ENCODE measurements at places on chromosomes 2 and 18.

GRCh38 chr18:65753520-65753919 is 2.7 kb downstream of the CDH7 start:
- no peak for DNase-seq

- no peak for DNase-seq
These were observed 2.2 kb downstream of the STAMBP start for GRCh38 chr2:73830871-73831401.

GRCh38 chr2:217573571-217573970 is 429.2 kb downstream of the TNS1 start:
- DNase-seq: no peak

DNA sequence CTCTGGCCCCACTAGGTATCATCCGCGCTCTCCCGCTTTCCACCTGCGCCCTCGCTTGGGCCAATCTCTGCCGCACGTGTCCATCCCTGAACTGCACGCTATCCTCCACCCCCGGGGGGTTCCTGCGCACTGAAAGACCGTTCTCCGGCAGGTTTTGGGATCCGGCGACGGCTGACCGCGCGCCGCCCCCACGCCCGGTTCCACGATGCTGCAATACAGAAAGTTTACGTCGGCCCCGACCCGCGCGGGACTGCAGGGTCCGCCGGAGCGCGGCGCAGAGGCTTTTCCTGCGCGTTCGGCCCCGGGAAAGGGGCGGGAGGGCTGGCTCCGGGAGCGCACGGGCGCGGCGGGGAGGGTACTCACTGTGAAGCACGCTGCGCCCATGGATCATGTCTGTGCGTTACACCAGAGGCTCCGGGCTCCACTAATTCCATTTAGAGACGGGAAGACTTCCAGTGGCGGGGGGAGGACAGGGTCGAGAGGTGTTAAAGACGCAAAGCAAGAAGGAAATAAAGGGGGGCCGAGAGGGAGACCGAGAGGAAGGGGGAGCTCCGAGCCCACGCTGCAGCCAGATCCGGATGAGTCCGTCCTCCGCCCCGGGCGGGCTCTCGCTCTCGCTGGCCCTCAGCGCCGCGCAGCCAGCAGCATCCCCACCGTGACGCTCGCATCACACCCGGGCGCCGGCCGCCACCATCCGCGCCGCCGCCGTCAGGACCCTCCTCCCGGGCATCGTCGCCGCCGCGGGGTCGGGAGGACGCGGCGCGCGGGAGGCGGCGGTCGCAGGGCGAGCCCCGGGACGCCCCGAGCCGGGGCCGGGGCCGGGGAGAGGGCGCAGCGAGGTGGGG is 664 bp downstream of the NETO1 start:
- no peak for DNase-seq

- DNase-seq: no peak
These were observed 8.1 kb upstream of the WIPF1 start for GRCh38 chr2:174605687-174606086.

DNA sequence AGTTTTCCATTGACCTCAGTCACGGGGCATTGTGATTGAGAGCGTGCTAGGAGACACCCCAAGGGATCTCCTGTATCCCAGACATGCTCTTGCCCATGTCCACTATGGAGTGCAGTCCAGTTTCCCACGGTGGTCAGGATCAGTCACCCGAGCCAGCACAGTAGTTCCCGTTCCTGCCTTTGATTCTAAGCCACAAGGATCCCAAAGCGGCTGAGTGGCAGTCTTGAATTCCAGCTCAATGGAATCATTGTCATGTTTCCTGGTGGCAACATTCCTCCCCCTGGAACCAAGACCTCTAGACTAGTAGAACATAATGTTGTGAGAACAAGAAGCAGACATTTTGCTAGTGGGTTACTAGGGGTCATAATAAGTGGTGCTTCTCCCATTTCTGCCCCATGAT is 154.3 kb downstream of the SEPTIN10 start:
- no peak for DNase-seq

DNA sequence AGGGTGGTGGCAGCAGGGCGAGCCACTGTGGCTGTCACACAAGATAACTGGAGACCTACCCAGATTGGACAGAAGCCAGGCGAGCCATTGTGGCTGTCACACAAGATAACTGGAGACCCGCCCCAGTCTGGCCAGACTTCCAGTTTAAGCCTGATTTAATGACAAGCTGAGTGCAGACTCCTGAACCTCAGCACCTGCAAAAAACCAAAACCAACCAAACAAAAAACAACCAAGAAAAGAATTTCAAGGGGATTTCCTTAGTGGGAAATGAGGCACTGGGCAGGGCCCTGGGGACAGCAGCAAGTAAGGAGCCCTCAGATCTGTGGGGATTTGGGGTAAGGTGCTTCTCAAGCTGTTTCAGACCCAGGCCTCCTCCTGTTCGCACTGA is 95.2 kb upstream of the BOD1L2 start:
- DNase-seq: no peak

- DNase-seq: no peak
These were observed 542.8 kb downstream of the IRS1 start for GRCh38 chr2:226256709-226257376.

- DNase-seq: no peak
These were observed 80.5 kb upstream of the CYP1B1 start for GRCh38 chr2:38156436-38156835.

- DNase-seq: no peak
These were observed 8.5 kb upstream of the STK39 start for GRCh38 chr2:168255866-168256265.

GRCh38 chr2:149000158-149000938 is 38.2 kb upstream of the LYPD6B start:
- DNase-seq: no peak

GRCh38 chr2:105760191-105760590 is 15.5 kb downstream of the NCK2 start:
- no peak for DNase-seq

DNA sequence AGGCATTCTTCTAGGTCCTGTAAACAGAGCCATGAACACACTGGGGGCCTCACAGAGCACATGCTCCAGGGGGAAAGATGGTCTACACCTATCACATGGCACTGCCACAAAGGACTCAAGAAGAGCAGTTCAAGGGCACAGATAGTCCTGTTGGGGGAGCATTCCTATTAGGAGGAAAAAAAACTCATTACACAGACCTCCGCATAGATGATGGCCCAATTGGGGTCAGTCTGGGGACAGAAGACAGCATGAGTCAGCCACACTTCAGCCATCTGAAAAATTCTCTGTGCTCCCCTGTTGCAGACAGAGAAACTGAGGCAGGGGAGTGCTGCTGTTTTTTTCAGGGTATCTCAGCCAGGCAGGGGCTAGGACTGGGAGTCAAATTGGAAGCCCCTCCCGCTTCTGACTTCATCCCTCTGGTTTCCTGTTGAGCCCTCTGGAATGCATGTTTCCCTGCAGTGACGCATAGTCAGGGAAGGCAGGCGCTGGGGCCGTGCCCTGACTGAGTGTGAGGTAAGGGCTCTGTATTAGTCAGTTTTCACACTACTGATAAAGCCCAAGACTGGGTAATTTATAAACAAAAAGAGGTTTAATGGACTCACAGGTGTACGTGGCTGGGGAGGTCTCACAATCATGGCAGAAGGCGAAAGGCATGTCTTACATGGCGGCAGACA is 67.9 kb downstream of the RHOB start:
- DNase-seq: no peak

DNA sequence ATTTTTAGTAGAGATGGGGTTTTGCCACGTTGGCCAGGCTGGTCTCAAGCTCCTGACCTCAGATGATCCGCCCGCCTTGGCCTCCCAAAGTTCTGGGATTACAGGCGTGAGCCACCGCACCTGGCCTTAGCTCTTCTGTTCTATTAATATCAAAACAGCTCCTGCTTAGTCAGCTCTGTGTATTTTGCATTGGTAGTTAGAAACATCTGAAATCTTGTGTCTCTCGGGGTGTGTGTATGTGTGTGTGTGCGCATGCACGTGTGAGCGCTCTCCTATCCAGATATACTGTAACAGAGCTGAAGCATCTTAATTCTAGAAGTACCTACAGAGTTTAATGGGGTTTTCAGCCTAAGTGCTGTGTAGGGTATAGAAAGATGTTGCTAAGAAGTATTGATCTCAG is 33.7 kb downstream of the SETBP1 start:
- no peak for DNase-seq

GRCh38 chr2:186696804-186697203 is 2.9 kb downstream of the FAM171B start:
- no peak for DNase-seq

- peak; percentile 63 for DNase-seq
These were observed at the start of gene INPP4A for GRCh38 chr2:98444436-98445176. TSS of gene INPP4A (plus strand) at chr2:98444858. CDS start at chr2:98520049, 75,191 bp downstream.

- DNase-seq: no peak
These were observed 67.6 kb upstream of the STAT1 start for GRCh38 chr2:191081411-191082155.

DNA sequence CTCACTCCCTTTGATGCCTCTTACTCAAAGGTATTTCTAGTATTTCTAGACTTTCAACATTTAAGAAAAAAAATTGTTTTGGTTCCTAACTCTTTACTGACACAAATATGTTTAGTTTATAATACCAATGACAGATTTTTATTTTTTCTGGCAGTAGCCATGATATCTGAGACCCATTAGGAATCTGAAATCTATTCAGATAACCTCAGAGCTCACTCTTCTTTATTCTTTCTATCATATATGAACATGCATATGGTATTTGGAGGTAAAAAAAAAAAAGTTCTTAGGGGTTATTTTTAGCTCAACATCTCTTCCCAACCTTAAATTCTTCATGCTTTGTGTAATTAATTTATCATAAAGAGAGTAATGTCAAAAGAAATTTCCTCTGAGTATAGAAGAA is 465.5 kb downstream of the CDH2 start:
- DNase-seq: no peak

DNA sequence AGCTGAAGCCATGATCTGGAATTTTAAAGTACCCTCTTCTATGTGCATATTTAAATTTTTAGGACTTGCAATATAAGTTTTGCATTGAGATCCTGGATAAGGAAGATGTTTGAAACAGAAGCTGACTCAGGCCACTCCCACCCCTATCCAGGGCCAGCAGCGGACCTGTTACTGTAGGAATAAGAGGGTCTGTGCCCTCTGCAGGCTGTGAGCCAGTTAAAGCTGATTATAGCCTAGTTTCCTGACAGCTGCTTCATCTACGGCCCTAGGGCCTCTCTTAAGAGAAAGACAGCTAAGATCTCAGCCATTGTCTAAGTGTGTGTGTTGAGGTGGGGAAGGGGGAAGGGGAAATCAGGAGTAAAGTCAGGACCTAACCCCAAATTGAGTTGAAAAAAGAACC is 234.0 kb downstream of the HAUS1 start:
- DNase-seq: no peak

- DNase-seq: no peak
These were observed 9.1 kb downstream of the DNAH7 start for GRCh38 chr2:196059491-196059960.

GRCh38 chr18:2570772-2571199 is 519 bp downstream of the METTL4 start:
- DNase-seq: no peak

GRCh38 chr2:220892018-220892634 is 680.0 kb downstream of the EPHA4 start:
- no peak for DNase-seq

DNA sequence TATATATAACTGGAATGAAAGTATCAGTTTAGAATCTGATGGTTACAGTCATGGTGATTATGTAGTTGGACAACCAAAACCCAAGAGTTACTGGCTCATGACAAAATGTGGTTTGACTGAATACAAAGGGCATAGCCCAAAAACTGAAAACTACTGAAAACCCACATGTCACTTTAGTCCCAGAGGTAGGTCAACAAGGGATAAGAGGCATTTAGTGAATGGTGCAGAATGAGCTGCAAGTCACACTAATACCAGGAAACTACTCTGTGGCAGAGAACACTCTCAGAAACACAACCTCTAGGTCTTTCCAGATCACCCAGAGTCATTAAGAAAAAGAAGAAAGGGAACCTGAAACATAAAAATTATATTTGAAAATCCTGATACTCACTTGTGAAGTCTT is 154.5 kb downstream of the AGPS start:
- DNase-seq: no peak

- no peak for DNase-seq
These were observed 608.0 kb downstream of the SUCLG1 start for GRCh38 chr2:83851066-83851465.

DNA sequence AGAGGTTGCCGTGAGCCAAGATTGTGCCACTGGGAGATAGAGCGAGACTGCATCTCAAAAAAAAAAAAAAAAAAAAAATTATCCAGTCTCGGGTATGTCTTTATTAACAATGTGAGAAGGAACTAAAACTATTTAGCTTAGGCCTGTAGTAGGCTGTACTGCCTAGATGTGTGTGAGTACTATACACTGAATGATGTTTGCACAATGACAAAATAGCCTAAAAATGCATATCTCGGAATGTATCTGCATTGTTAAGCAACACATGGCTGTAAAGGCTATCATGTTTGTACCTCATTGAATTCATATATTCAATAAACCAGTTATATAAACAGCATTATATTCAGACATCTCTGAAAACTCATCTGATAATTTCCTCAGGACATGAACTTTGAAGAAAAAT is 191.2 kb upstream of the SESTD1 start:
- no peak for DNase-seq

DNA sequence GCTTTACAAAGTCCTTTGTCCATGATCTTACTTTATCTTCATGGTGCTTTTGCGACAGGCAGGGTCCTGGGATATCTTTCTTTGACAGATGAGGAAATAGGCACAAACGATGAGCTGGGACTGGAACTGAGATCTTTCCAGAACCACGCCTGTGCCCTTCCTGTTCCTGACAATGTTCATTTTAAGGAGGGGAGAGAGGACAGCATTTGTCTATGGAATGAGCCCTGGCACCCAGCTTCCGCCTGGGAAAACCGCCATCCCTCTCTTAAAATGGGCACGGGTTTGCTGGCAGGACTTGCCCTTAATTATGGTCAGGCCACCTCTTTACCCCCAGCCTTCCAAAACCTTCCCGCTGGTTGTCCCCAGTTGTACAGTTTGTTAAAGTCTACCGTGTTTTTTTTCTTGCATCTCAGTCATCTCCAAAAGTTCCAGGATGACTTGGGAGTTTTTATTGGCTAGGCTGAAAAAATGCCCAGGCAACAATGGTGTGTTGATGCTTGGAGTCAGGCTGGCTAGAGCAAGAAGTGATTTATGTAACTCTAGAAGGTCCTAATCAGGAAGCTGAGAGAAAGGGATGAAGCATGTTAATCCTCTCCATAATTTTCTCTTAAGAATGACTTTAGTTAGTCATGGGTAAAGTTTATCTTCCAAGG is 264.9 kb upstream of the EPAS1 start:
- DNase-seq: no peak

- DNase-seq: no peak
These were observed 22.5 kb upstream of the MAP3K20 start for GRCh38 chr2:173053043-173053699.

GRCh38 chr2:162342321-162342720 is 1.6 kb upstream of the GCA start:
- DNase-seq: no peak

- DNase-seq: no peak
These were observed 14.5 kb upstream of the VWA3B start for GRCh38 chr2:98072442-98072841.

DNA sequence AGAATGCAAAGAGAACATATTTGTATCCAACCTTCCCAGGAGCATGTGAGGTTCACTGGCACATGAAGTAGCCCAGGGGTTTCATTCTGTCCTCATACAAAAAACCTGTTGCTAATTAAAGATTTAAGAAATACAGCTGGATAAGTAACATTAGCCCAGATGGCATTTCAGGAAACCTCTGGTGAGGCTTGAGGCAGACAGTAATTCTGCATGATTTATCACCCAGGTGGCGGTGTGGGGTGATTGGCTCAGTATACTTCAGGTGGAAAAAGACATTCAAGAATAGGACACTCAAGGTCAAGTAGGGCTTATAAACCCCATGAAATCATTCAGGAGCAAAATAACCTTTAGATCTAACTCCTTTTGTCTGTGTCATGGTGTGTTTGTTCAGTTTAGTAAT is 237.4 kb downstream of the RNF144A start:
- no peak for DNase-seq

- no peak for DNase-seq
These were observed 79.7 kb downstream of the EHBP1 start for GRCh38 chr2:62785216-62785615.

All from stimulated activated CD4-positive, alpha-beta T cell treated with anti-CD3 and anti-CD28 coated beads, Interleukin-1b, Interleukin-23, amount 100 ng/mL, for 1 hour (primary cell).